ENCODE measurements at places on chromosomes 7 and 10. TPM values are rescaled to one million over a fixed set of nuclear protein-coding genes. Genes with fewer than 3 reads are reported as not detected.

GRCh38 chr7:108592646-108593201 lies 23.1 kb downstream of the DNAJB9 start:
- DNase-seq: no peak

DNA sequence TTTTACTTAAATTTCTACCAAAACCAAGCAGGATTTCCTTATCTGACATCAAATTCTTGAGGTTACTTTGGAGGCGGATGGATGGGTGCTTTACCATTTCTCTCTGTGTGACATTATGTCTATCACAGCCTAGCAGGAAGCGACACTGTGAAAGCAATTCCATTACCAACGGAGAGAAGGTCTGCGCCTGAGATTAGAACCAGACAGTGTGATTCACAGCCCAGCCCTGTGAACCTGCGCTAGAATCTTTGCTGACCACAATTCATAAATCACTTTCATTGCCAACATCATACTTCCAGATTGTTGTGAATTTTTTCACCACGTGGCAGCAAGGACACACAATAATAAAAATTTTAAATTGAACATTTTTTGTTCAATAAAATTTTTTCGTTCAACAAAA lies 126.5 kb downstream of the CUBN start:
- DNase-seq: no peak

RTKN2 gene
- total RNA-seq: 0.78 TPM

DNA sequence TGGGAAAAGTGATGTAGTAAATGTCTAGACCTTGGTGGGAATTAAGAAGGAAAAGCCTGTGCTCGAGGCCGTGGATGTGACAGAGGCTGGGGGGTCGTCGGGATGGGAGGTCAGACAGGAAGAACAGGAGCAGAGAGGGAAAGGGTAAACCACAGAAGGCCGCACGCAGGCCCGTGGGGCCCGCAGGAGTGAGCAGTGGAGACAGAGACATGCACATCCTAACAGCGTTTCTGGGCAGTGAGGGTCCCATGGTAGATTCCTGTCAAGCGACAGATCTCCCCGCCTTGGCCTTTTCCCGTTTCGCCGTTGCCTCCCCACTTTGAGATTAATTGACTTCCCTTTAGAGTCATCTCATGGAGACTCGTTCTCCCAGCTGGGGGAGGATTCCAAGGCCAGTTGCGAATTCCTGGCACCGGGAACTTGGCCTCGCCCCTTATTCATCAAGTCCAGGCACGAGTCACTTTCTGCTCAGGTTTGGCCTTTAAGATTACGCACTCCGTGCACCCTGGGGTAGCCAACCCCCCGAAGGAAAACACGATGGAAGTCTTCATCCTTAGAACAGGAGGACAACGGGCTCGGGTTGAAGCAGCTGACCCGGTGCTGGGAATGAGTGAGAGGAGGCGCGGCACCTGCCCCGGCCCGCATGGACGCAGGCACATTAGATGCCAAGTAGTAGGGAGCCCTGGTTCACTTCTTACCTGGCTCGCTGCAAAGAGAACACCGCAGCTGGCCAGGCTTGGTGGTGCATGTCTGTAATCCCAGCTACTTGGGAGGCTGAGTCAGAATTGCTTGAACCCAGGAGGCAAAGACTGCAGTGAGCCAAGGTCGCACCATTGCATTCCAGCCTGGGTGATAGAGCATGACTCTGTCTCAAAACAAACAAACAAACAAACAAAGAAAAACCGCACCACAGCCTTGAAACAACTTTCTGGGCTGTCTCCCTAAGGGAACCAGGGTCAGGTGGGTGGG lies 315.2 kb upstream of the SHH start:
- no peak for DNase-seq

DNA sequence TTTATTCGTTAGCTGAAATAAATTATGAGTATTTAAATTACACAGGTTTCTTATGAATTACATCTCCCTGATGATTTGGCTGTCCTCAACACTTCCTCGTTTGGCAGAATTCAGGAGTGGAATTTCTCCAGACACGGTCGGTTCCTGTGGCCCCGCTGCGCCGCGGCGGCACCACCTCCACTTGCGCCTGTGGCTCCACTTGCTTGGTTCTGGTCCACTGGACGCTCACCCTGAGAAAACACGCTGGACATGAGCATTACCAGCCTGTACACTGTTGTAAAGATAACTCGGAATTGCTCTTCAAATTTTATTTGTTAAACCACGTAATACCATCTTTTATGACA lies 85.3 kb downstream of the ZNF33B start:
- DNase-seq: no peak

CHST12 gene
- total RNA-seq: 19.0 TPM

SH2D4B gene
- total RNA-seq: not detected

OR2A5 gene
- not detected for total RNA-seq

- DNase-seq: no peak
These were observed 586.3 kb upstream of the ANKRD30A start for GRCh38 chr10:36538953-36539586.

CTAGE8 gene
- total RNA-seq: 3.2 TPM

DNA sequence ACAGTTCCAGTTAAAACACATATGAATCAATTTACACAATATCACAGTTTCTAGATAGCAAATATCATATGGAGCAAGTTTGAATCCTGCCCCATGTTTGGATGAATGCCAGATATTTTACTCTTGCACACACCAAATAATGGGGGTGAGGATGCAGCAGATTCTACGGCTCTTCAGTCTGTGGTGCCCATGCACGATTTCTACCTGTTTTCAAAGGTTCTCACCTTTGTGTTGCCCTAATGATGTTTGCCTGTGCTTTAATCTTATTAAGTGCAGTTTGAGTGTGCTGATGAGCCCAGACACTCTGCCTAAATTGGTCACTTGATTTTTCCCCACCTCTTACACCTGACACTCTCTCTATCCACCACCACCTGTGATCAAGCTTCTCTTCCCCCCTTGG lies 119.6 kb downstream of the NPY start:
- no peak for DNase-seq

DNA sequence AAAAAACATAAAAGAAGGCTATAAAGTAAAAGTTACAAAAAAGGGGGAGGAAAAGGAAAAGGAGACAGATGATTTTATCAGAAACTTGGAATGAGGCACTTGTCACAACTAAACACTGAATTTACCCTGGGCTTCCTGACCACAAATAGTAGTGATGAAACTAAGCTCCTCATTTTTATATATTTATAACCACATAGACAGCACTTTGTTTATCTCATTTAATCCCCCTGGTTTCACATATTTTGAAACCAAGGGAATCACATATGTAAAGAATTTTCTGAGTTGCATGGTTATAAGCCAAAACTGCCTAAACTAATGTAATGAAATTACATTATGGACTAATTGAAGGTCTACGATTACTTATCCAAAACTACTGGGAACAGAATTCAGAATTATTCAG lies 39.6 kb upstream of the MET start:
- no peak for DNase-seq

BEND7 gene
- 22.5 TPM for total RNA-seq

GRCh38 chr10:91556691-91557566 lies 75.9 kb downstream of the PPP1R3C start:
- DNase-seq: no peak

DNA sequence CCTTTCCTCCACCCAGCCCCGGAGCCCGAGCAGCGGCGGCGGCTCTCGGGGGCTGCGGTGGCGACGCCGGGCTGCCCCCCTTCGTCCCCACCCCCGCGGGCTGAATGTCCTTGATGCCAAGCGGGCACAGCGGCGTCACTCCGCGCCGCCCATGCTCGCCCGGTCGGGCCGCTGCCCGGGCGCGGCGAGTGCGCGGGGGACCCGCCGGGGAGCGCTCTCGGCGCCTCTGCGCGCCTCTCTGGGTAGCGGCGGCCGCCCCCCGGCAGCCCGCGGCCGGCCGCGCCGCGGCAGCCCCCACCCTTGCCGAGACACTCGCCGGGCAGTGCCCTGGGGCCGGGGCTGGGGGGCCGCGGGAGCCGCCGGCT lies 433 bp upstream of the PLXNA4 start:
- no peak for DNase-seq

ACBD7 gene
- total RNA-seq: 0.86 TPM

TCERG1L gene
- 0.91 TPM for total RNA-seq

TPST1 gene
- 21.1 TPM for total RNA-seq

Measured in ureter (tissue), 1 donor.